ENCODE measurements at places on chromosomes 13 and 19.

DNA sequence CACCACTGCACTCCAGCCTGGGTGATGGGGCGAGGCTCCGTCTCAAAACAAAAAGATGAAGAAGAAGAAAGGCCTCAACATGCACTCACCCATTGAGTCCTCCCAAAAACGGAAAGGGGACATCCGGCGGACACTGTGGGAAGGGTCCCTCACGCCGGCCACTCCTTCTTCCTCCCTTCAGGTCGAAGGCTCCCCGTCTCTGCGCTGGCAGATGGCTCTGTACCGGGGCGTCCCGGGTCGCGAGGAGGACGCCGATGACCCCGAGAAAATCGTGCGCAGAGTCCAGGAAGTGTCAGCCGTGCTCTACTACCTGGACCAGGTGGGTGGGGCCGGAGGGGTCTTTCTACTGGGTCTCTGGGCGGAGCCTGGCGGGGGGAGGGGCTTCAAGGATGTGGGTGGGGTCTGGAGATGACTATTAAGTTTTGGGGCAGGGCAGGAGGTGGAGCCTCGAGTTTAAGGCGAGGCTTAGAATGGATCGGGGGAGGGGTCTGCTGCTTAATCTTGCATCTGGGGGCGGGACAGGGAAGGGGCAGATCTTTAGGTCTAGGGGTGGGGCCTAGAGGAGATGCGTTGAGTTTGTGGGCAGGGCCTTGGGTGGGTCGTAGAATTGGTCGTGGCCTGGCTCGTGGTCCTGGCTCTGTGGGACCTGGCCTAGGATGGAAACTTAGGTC lies 90.2 kb downstream of the MAP4K1 start:
- DNase-seq = no peak

- peak; percentile 10 for DNase-seq
Measured at GRCh38 chr19:48745208-48745995, 1.3 kb downstream of the IZUMO1 start.

DNA sequence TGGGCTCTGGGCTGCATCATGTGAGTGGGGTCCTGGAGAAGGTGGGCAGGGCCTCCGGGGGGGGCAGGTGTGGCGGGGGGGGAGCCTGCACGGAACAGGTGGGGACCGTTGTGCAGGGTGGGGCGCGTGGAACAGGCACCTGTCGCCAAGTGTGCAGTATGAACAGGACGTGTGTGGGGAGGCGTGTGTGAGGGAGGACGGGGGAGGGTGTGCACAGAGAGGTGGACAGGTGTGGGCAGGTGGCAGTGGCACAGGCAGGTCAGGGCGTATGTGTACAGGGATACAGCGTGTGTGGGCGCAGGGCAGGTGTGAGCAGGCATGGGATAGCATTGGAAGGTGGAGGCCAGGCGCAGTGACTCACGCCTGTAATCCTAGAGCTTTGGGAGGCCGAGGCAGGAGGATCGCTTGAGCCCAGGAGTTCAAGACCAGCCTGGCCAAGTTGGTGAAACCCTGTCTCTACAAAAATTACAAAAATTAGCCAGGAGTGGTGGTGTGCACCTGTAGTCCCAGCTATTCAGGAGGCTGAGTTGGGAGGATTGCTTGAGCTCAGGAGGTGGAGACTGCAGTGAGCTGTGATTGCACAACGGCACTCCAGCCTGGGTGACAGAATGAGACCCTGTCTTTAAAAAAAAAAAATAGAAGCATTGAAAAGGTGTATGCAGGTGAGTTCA lies 3.2 kb downstream of the PLK5 start:
- DNase-seq = no peak

- no peak for DNase-seq
Measured at GRCh38 chr13:91241221-91241933, 106.1 kb upstream of the MIR17HG start.

DNA sequence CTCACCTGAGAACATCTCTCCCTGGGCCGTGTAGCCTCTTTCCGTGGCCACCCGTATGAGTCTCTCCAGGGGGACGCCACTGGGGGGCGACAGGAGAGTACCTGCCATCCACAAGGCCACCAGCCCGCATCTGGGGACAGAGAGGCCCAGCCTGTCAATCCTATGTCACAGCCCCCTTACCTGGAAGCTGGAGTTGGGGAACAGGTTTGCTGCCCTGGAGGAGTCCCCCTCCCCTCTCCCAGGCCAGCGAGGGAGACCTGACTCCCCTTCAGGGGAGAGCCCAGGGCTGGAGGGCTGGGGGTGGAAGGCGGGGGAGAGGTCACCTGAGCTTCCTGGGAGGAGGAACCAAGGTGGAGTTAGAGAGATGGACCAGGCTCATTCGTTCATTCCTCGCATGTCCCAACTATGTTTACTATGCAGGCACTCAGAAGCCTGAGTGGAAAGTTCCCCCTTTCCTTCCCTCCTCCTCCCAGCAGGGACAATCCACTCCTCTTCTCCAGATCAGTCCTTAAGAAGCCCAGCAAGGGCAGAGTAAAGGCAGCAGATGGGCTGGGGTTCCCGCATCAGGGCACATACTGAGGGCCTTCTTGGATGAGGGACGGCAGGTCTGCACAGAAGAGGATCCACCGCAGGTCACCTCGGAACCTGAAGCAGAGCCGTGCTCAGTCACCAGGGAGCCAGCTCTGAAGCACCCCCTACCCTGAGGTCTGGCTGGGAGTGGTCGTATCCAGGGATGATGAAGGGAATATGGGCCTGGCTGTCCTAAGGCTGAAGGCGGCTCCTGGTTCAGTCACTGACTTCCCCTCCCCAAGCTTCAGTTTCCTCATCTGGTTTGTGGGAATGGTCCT lies 5.5 kb downstream of the ACTMAP start:
- DNase-seq = no peak

- no peak for DNase-seq
Measured at GRCh38 chr13:111621164-111621563, 300.7 kb downstream of the TEX29 start.

GRCh38 chr19:17035842-17036424 lies 9.3 kb upstream of the CPAMD8 start:
- no peak for DNase-seq

Data from NCI-H1417 (cell line).